ENCODE measurements at places on chromosomes 7 and 10.

- no peak for DNase-seq
Observed at GRCh38 chr10:109933984-109934565, 10.8 kb upstream of the XPNPEP1 start.

DNA sequence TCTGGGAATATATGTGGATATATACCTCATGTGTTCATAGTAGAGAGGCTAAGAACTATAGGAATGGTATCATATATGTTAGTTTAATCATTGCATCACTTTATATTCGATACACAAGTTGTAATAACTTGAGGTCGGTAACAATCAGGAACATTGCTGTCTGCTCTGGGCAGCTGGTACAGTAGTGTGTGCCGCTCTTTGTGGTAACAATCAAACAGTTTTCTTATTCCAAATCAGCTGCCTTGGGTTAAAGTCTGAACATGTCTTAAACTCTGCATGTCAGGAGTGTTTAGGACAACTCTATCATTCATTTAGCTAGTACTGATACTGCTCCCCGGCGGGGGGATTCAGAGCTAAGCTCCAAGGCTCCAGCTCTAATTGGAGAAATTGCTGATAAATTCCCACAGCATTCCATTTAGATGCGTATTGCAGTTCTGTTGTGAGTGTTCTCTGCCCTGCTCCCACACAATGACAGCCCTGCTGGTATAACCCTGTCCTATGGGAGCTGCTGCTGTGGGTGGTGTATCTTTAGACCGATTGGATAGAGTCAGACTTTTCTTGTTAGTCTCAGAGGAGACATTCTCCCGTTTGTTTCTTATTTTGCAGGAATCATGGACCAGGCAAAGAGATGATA, 707.5 kb upstream of the FZD8 start:
- DNase-seq: no peak

DNA sequence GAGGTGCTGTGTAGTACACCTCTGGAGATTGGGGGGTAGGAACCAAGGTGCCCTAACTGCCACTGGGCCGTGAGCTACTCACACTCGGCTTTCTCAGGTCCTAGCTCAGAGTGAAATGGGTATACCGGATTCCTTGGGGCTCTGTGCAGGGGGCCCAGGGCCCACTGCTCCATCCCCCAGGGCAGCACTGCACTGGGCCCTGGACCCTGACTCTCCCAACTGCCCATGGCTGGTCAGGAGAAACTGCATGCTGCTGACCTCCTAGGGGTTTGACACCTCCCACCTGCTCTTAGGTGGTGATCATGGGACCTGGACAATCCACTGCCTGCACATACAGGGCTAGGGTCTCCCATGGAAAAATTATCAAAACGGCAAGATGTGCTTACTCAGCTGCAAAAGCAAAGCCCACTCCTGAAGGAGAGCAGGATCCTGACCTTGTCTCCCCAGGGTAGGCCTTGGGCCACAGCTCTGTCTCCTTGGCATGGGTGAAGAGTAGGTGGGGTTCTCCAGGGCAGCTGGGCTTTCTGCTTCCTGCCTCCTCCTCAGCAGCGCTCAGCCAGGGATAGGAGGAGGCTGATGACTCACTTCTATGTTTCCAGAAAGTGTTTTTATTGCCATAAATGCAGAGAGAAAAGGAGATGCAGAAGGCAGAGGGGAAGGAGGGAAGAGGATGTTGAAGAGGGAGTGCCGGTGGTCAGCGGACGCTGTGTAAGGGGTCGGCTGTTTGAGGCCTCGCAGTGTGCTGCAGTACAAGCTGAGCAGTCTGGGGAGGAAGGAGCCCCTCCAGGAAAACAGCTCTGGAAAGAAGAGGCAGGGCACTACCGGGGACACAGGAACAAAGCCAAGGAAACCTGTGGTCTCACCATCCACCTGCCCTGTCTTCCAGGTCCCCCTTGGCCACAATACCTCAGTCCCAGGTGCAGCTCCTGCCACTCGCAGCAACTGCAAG, 107.8 kb downstream of the ARHGAP22 start:
- no peak for DNase-seq

DNA sequence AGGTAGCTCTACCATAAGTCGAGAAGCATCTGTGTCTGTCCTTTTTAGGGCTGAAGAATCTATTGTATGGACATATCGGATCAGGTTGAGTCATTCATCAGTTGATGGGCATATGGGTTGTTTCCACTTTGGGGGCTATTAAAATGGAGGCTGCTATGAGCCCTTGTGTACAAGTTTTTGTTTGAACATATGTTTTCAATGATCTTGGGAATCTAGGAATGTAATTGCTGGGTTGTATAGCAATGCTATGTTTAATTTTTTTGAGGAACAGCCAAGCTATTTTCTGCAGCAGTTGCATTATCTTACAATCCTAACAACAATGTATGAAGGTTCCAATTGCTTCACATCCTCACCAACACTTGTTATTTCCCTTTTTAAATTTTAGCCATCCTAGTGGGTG, 46.4 kb upstream of the HABP2 start:
- no peak for DNase-seq

DNA sequence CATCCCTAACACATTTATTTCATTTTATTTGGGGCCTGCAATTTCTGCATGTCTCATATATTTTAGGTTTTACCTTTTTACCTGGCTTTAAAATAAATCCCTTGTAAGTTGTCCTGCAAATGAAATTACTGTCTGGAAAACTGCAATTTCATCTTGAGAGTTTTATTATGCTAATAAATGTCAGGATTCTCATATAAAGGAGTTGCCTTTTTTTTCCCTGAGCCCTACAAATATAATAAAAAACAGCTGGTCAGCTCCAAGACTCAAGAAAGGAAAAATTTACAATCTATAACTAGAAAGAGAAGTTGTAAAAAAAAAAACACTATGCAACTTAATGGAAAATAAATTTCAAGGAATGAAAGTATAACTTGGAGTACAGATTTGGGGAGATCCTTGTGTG, 108.7 kb downstream of the SH2D4B start:
- no peak for DNase-seq

GRCh38 chr7:46079421-46079820, 158.3 kb upstream of the IGFBP3 start:
- no peak for DNase-seq

DNA sequence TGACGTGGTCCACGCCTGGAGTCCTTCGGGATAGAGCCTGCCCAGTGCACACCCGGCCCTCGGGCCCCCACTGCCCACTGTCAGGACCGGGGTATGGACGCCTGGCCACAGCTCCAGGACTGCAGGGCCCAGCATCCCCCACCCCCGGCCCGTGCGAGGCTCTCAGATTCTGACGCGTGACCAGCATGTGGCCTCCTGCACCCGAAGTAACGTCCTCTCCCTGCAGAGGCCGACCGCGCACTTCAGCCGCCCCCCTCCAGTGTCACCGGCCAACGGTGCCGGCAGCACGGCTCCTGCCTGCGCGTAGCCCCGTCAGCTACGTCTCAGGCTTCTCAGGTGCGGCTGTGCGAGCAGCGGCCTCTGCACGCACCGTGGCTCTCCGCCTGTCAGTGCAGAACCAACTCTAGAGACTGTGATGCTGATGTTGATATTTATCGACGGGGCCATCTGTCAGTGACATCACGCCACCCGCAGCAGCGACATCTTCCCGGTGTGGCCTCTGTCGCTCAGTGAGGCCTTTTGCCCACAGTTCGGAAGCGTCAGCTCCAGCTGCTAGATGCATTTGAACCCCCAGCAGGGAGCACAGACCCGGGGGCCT, 40.1 kb upstream of the ADGRA1 start:
- DNase-seq: no peak

DNA sequence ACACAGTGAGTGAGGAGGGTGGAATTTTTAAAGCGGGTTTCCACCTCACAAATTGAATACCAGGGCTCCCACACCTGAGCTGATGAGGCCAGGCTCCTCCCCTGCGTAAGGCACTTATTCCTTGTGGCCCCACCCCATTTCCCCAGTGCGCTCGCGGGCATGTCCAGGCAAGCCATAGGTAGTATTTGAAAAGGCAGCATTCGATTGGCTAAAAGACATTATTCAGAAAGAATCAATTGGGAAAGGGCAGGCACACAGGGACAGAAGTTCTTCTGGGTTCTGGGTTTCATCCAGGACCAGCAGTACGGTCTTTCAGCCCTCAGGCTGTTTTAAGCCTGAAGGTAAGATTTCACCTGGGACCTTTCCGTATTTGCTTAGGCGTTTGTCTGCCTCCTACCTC, 222.3 kb downstream of the BBS9 start:
- DNase-seq: no peak

DNA sequence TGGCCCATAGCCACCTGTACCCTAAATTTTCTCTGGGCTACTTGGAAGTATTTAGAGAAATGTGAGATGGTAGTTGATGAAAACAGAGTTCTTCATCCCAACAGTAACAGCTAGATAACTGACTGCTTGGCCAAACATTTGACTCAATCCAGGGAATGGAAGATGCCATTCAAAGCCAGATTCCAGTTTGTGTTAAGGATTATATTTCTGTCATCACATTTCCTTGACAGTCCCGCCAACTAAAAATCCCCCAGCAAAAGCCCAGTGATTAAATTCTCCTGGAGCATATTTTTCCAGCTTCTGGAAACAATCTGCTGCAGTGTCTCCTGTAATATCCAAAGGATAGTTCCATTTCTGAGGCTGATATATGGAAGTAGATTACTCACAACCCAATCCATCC, 45.4 kb upstream of the PTN start:
- no peak for DNase-seq

- no peak for DNase-seq
Observed at GRCh38 chr7:114700247-114700928, 221.5 kb upstream of the MDFIC start.

GRCh38 chr10:561721-562120, 127.7 kb downstream of the DIP2C start:
- DNase-seq: no peak

- no peak for DNase-seq
Observed at GRCh38 chr10:20313665-20314064, 497.4 kb downstream of the PLXDC2 start.

GRCh38 chr10:125397608-125398007, 237.2 kb upstream of the CTBP2 start:
- no peak for DNase-seq

DNA sequence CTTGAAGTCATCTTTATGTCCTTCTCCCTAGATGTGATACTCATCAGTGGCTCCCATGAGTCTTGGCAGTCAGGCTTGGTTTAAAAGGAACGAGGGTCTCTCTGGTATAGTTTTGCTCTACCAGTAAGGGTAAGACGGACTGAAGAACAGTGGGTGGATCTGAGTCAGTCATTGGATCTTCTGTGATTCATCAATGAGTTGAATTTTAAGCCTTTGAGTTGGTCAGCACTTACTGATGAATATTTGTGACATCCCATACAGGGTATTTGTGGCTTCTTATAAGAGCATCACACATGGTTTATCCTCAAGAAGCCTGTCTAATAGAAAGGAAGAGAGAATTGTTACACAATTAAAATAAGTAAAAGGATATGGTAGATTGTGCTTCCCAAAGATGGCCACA, 87.3 kb upstream of the NAMPT start:
- no peak for DNase-seq

GRCh38 chr7:1300636-1301035, 68.0 kb downstream of the UNCX start:
- no peak for DNase-seq

DNA sequence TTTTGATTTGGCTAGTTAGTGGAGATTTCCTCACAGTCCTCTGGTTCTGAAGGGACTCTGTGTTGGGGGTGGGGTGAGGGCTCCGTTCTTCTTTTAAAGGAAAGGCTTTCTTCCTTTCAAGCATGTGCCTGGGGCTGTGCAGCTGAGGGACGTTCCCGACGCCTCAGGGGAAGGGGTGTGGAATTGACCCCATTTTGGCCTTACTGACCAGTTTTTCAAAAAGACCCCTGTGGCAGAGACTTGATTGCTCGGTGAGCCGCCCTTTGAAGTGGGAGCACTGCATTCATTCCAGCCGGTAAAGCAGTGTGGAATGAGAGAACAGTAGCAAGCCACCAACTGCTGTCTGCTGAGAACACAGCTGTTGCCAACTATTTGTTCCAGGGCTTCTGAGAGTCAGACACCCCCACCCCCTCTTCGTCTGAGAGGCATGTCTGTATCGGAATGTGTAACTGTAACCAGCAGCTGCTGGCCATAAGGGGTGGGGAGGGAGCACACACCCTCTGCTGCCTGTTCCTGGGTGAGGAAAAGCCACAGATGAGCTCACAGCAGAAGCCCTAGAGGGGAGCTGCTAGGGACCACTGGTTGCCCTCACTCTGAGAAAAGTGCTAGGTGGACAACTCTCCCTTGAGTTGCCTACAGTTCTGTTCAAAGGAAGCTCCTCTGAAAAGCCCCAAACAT, 33.2 kb downstream of the WBP1L start:
- no peak for DNase-seq

DNA sequence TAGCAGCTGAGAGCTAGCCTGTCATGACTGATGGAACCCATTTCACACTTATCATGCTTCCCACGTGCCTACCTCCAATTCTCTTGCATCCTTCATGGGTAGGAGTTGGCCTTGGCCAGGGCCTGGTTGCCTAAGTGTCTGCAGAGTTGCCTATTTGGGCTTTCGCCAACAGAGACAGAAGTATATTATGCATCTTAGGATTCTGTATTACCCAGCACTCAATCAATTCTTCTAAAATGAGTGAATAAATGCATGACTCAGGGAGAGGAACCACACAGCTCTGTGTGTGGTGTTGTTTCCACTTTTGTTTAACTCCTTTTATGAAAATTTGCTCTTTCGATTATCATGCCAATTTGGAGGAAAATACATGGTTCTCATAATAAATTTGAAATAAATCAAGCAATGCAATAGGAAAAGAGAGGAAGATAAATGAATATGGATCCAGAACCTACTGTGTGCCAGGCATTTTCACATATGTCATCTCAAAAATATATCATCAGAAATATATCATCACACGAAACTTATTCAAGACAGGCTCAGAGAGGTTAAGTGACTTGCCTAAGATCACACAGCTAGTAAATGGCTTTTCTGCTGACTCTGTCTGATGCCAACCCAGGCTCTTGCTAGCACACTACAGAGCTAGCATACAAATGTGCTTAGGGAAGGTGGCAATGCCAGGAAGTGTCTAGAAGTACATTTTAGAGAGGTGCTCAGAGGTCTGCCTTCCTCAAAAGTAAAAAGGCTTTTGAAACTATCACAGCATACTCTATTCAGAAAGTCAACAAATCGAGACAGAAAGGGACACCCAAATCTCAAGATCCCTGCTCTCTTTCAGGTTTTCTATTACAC, 9.5 kb upstream of the HABP2 start:
- DNase-seq: no peak

- no peak for DNase-seq
Observed at GRCh38 chr7:107998660-107999480, 4.1 kb downstream of the LAMB1 start.

- no peak for DNase-seq
Observed at GRCh38 chr7:158933468-158934139, 77.2 kb downstream of the DYNC2I1 start.

GRCh38 chr10:71695502-71696476, 23.8 kb downstream of the C10orf105 start:
- no peak for DNase-seq

DNA sequence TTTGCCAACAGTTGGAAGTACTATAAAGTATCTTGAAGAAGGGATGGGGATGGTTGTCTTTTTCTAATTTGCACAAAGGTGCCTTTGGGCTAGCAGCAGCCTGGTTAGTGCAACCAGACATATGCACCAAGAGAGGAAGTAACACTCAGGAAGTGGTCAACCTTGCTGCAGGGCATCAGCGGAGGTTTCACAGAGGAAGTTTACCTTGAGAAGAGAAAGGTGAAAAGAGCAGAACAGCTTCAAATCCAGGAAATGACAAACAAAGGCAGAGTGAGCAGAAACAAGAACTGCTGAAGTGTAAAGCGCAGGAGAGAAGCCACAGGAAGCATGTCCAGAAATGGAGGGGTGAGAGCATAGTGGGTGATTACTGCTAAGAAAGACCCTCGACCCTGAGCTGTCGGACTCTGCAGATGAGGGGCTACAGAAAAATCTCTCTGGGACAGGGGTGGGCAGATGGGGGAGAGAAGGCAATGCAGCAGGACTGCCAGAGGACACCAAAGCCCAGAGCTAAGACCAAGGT, 66.9 kb downstream of the STK17A start:
- DNase-seq: no peak
